Effector CD4-positive, alpha-beta T cell (primary cell): ENCODE measurements at places on chromosomes 2 and 18.

- no peak for DNase-seq
Observed at GRCh38 chr2:16475586-16475985, 190.0 kb downstream of the CYRIA start.

DNA sequence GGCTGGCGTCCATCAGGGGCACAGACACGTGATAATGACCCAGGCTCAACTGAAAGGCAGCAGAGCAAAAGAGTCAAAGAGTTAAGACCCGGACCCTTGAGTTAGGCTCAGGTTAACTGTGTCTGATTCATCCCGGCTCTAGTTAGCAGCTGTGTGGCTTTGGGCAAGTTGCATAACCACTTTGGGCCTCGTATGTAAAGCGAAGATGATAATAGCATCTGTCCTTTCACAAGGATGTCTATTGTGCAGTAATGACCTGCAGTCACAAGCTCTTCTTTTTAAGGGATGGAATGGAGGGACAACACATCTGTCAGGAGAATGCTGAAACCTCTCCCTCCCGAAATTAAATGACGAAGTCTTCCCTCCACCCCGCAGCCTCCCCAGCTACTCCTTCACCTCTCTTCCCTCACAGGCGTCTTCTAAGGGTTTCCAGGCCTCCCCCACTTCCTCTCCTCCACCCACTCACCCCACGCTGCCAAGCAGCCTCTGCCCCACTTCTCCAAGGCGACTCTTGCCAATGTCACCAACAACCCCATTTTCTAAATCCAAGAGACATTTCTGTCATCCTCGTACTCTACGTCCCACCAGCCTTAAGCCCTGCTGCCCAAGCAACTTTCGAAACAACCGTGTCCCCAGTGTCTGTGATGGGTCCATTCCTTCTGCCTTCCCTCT, 135.1 kb upstream of the ID2 start:
- no peak for DNase-seq

GRCh38 chr2:156841321-156841720, 405.1 kb downstream of the GPD2 start:
- DNase-seq, result no peak

DNA sequence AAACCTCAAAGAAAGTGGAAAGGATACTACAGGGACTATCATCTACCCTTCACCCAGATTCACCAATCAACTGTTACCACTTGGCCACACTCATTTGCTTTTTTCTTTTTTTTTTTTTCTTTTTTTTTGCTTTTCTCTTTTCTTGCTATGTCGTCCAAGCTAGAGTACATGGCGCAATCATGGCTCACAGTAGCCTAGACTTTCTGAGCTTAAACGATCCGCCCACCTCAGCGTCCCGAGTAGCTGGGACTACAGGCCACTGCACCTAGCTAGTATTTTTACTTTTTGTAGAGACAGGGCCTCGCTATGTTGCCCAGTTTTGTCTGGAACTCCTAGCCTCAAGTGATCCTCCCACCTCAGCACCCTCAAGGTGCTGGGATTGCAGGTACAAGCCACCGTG, 24.0 kb downstream of the BIN1 start:
- no peak for DNase-seq

- no peak for DNase-seq
Observed at GRCh38 chr18:48920408-48921038, 30.2 kb downstream of the SMAD7 start.

GRCh38 chr2:119106301-119106897, 52.2 kb downstream of the C1QL2 start:
- no peak for DNase-seq
